Muscle of arm (tissue), 14 donors: ENCODE measurements at places on chromosomes 13 and 19. TPM values are rescaled to one million over a fixed set of nuclear protein-coding genes. Genes with fewer than 3 reads are reported as not detected.
A peak's percentile ranks its signal among the peaks of the same experiment; 100 is the strongest.

BABAM1 gene
- 168 TPM for polyA plus RNA-seq

SMAD9 gene
- polyA plus RNA-seq: 15.0 TPM

CLEC17A gene
- 0.12 TPM for polyA plus RNA-seq

LNX2 gene
- polyA plus RNA-seq: 5.5 TPM

DKKL1 gene
- polyA plus RNA-seq: 0.89 TPM

PLPPR3 gene
- 0.49 TPM for polyA plus RNA-seq

FCER2 gene
- 0.41 TPM for polyA plus RNA-seq

ZNF446 gene
- 6.1 TPM for polyA plus RNA-seq

MBD3L2 gene
- not detected for polyA plus RNA-seq

LPAR6 gene
- polyA plus RNA-seq: 24.7 TPM

DNA sequence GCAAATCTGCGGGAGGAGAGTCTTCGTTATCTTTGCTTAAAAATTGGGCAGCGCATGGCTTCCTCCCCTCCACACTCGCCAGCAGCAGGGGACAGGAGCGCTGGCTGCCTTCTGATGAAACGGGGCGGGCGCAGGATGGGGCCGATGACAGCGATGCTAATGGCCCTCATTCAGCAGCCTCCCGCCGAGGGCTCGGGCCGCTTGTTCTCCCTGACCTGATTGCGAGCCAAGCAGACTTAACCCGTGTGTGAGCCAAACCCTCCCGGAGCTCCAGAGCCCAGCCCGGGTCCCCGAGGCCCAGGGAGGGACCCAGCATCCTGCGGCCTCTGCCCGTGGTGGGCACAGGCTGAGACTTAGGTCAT, 90.3 kb downstream of the KDM4B start:
- DNase-seq: no peak

GRCh38 chr19:19591133-19591825, 27.2 kb downstream of the PBX4 start:
- DNase-seq: peak; percentile 79

DNA sequence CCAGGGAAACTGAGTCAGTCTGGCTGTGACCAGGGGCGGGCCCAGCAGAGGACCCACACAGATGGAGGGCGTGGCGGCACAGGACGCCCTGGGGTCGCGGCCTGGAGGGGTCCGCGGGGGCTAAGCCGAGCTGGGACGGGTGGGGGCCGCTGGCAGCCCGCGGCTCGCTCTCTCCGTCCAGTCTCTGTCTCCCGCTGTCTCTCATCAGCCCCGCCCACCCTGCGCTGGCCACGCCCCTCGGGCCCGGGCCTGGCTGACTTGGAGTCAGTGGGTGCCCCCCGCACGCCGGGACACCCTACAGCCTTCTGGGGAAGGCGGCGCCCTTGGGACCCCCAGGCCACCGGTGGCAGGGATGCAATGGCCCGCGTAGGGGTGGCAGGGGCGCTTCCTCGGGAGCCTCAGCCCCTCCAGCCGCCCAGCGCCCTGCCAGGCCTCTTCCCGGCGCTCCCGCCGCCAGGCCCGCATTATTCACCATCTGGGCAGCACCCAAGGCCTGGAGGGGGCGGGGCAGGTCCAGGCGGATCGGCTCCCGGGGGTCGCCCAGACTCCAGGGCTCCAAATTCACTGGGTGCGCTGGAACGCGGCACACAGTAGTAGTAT, at the start of gene TBXA2R:
Gene TBXA2R (minus strand): TSS at position 186 of the 600 bp plus-strand sequence. CDS start 6,241 bp downstream, outside the sequence.
- peak; percentile 51 for DNase-seq

- no peak for DNase-seq
These were observed 54.8 kb upstream of the UQCRFS1 start for GRCh38 chr19:29267701-29268100.

- no peak for DNase-seq
These were observed 182.2 kb downstream of the KDM4B start for GRCh38 chr19:5150902-5151741.

DNA sequence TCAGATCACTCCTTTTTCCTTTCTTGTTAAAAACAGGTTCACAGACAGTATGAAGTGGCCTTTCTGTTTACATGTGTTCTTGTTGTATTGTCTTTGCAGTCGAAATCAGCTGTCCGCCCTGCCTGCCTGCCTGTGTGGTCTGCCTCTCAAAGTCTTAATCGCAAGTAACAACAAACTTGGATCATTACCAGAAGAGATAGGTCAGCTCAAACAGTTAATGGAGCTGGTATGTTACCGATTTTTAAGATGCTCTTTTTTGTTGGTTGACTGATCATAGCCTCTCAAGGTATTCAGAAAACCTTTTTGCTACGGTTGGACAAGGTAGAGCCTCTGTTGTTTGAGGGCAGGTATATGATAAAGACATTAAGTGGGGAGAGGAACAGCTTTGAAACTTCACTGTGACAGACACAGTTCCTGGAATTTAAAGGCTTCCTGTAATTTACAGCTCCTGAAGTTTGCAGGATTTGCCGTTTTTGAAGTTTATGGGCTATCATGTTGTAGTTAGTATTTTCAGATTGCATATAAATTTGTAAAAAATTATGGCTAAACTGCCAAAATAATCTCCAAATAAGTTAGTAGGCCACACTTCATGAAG, 116.1 kb downstream of the LRCH1 start:
- DNase-seq: no peak

DNA sequence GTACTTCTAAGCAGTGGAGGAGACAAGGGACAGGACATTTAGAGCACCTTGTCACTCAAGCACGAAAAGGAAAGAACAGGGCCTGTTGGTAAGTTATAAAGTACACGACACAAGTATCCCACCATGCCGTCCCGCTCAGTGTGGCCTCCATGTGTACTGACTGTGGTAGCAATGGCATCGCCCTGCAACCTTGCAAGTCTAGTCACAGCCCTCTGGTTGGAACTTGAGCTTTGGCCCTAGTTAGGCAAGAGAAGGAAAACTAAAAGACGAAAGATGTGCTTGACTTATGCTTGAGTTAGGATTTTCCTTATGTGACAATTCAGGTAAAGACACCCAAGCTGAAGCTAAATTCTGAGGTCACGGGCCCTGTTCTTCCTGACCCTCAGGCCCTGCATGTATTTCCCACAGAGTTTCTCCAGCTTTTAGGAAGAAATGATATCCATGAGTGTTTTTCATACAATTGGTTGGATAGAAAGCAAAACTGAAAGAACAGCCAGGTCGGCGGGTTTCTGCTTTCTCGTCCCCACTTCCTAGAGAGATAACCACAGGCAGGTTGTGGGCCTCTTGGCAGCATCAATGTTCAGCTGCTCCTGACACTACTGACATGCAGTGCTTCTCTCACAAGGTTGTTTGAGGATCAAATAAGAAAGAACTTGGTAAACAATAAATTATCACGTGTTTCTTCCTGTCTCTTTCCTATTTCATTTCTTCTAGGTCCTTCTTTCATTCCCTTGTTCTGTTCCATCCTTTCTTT, 216.2 kb downstream of the IRS2 start:
- no peak for DNase-seq

DNA sequence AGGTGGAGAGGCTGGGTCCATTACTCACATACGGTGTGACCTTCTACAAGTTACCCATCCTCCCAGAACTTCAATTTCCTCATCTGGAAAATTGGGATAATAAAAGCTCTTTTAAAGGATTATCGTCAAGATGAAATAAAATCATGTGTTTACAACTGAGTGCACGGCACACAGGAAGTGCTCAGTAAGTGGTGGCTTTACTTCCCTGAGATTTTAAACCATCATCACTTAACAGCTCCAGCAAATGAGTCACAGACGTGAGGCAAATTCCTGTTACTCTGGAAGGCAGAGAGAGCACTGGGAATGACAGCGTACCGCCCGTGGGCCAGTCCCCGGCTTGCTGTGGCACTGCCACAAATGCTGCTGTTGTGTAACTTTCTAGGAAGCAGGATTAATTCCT, 64.1 kb downstream of the MRPL57 start:
- DNase-seq: no peak

GRCh38 chr13:91174886-91175501, 172.5 kb upstream of the MIR17HG start:
- DNase-seq: no peak

DNA sequence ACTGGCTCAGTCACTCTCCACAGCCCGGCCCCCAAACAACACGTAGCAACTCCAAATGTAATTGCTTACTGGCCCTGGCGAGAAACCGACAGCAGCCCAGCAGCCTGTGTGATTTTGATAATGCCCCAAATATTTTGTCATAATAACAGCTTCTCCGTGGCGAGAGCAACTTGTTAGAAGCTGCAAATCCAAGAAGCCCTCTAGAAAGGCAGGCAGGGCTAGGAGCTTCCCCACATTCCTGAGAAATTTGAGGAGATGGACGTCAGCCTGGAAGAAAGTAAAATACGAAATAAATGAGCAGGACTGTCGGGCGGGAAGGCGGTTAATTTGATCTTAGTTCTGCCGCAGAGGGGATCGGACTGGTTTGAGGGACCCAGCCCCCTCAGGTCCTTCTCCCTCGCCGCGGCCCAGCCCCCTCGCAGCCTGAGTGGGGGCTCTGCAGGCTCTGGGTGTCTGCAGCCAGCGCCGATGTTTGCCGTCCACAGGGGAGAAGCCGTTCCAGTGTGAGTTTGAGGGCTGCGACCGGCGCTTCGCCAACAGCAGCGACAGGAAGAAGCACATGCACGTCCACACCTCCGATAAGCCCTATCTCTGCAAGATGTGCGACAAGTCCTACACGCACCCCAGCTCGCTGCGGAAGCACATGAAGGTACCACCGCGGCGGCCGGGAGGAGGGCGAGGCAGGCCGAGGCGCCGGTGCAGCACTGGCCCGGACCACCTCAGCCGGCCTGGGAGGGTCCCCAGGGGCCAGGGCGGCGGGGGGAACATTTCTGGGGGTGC, 3.1 kb downstream of the ZIC2 start:
- DNase-seq: no peak

DNA sequence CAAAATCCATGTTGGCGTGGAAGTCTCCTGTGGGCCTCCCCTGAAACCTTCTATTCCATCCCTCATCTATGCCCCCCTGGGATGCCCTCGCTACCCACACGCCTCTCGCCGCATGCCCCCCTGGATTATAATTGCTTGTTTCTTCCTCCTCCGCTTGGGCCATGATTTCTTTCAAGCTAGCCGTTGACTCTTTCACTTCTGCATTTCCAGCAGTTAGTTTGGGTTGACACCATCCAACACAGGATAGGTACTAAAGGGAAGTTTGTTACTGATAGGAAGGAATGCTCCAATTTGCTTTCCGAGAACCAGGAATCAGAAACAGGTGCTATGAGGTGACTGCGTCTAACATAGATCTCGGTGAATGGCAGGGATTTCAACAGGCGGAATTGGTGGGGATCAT, 7.7 kb upstream of the SLC25A15 start:
- DNase-seq: no peak
